CD14-positive monocyte (primary cell): ENCODE measurements at places on chromosomes 16 and 17.
A peak's percentile ranks its signal among the peaks of the same experiment; 100 is the strongest.

GRCh38 chr17:45225051-45225700, 3.5 kb downstream of the FMNL1 start:
- no peak for DNase-seq

DNA sequence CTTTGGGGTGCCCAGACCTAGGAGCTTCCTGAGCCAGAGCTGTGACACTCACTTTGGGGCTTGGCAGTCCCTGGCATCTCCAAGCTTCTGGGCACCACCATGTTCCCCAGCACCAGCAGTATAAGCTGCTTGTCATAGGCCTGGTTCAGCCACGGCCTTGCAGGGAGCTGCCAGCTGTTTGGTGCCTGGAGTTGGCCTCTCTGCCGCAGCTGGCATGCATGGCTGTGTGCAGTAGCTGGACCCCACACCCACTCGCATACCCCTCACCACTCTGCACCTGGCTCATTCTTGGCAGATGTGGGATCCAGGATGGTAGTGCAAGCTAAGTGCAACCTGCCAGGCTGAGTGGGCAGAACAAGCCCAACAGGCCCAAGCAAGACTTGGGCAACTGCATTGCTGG, 73.4 kb upstream of the BRD7 start:
- DNase-seq: no peak

DNA sequence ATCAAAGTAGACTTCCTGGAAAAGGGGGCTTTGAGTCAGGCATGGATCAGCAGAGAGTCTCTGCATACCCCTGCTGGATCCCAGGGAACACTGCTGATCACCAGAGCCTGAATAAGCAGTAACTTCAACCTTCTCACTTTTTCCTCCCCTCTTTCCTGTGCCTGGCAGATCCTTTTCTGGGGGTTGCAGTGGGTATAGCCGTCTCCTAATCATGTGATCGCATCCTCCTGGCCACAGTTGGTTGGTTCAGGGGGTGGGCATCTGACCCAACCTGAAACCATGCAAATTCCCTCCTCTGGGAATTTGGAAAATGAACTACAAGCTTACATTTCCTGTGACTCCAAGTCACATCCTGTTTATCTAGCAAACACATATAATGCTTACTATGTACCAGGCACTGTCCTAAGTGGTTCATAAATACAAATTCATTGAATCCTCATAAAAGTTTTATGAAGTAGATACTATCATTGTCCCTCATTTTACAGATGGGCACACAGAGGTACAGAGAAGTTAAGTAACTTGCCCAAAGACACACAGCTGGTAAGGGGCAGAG, 120.3 kb downstream of the AXIN2 start:
- DNase-seq: no peak

- DNase-seq: no peak
These were observed 25.4 kb downstream of the SMTNL2 start for GRCh38 chr17:4609761-4610160.

GRCh38 chr17:34141590-34141989, 113.5 kb upstream of the CCL2 start:
- DNase-seq: no peak

DNA sequence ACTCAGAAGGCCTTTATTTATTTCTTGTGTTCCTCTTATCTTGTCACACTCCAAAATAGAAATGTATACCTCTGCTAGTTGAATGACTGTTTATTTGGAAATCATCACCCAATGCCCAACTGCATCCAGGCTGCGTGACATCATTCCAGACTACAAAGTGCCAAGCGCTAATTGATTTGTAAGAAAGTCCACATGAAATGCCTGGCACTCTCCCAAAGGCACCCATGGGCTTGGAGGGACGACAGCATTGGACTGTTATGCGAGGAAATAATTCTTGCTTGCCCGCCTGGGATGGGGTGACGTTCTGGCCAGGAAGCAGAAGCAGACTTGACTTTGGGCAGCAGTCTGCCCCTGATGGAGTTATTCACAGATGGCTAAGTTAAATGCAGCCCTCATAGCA, 165.9 kb downstream of the CDH13 start:
- no peak for DNase-seq

- DNase-seq: no peak
These were observed 8.0 kb downstream of the POLR3K start for GRCh38 chr16:45454-45853.

GRCh38 chr17:66398617-66399016, 96.2 kb downstream of the PRKCA start:
- no peak for DNase-seq

DNA sequence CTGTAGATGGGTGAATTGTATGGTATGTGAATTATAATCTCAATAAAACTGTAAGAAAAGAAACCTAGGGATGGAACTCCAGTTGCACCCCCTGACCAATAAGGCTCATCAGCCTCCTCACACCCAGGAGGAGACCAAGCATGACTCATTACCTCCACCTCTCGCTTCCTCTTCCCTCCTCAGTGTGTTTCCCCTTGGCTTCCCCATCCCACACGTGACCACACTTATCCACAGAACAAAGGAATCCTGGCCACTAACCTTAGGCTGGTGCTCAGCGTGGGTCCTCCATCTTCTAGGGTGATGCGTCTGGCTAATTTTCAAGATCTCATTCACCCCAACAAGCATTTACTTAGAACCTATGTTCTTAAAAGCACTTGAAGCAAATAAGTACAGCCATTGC, 36.2 kb upstream of the MAP3K14 start:
- peak; percentile 80 for DNase-seq

DNA sequence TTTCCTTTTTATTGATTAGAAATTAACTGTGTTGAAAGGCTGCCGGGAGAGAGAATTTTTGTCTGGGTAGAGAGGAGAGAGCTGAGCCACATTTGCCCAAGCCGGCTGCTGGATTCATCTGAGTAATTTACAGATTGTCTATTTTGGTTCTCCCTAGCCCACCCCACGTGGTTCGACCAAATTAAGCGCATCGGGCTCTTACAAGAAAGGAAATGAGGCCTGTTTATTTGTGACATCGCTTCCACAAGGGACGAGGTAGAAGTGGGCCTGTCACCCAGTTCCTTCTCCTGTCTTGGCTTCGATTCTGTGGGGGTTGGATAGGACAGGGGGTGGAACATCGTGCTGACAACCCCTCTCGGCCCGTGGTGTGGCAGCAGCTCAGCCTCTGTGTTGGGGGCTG, 42.9 kb downstream of the SYT17 start:
- DNase-seq: peak; percentile 59

DNA sequence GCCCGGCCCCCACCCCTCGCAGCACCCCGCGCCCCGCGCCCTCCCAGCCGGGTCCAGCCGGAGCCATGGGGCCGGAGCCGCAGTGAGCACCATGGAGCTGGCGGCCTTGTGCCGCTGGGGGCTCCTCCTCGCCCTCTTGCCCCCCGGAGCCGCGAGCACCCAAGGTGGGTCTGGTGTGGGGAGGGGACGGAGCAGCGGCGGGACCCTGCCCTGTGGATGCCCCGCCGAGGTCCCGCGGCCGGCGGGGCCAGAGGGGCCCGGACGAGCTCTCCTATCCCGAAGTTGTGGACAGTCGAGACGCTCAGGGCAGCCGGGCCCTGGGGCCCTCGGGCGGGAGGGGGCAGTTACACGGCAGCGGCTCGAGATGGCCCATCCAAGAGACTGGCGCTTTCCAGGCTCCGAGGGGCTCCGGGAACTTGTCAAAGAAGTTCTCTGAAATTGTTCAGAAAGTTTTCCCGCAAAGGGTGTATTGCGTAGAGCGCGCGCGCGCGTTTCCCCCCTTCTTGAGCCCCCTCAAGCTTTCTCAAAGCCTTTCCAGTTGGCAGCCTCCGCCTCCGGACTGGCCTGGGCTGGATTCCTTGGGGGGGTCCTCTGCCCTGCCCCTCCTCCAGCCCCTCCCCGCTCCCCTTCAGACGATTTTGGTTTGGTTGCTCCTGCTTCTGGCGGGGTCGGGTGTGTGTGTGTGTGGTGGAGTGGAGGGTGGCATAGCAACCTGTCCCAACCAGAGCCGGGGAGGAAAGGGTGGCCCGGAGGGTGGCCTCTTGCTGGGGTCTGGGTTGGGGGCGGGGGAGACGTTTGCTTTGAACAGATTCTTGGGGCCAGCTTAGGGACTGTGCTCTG, 504 bp downstream of the ERBB2 start:
- DNase-seq: no peak

GRCh38 chr16:66509576-66509975, 40.3 kb downstream of the TK2 start:
- DNase-seq: no peak

GRCh38 chr16:19555938-19556771, 652 bp downstream of the VPS35L start:
- peak; percentile 47 for DNase-seq

GRCh38 chr17:10648956-10649355, 8.2 kb downstream of the MYH3 start:
- no peak for DNase-seq

DNA sequence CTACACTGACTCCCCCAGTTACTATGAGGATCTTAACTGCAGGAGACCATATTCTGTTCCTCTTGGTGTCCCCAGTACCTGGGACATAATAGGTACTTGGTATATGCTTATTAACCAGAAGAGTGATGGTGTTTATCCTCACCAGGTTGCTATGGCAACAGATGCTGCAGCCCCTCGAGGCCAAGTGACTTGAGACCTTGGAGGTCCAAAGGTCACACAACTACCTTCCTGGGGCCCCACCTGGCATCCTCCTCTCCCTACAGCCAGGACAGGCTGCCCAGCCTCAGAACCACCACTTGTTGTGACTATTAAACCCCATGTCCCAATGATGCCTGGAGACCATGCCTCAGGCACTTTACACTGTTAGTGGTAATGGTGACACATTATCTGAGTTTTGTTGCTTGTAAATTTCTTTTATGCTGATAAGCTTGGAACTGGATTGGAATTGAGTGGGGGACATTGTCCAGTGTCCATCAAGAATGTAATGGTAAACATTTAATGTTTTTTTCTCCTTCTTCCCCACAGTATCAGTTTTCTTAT, 189.4 kb downstream of the CCDC182 start:
- DNase-seq: no peak

DNA sequence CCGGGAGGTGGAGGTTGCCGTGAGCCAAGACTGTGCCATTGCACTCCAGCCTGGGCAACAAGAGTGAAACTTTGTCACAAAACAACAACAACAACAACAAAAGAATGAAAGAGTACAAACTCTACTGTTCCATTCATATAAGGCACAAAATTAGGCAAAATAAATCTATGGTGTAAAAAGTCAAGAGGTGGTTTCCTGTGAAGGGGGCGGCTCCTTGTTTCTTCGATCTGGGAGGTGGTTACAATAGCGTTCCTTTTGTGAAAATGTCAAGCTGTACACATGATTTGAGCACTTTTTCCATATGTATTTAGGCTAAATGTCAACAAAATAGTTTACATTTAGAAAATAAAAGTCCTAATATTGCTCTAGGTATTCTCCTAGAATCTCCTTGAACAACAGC, 6.9 kb downstream of the SIAH1 start:
- DNase-seq: no peak

DNA sequence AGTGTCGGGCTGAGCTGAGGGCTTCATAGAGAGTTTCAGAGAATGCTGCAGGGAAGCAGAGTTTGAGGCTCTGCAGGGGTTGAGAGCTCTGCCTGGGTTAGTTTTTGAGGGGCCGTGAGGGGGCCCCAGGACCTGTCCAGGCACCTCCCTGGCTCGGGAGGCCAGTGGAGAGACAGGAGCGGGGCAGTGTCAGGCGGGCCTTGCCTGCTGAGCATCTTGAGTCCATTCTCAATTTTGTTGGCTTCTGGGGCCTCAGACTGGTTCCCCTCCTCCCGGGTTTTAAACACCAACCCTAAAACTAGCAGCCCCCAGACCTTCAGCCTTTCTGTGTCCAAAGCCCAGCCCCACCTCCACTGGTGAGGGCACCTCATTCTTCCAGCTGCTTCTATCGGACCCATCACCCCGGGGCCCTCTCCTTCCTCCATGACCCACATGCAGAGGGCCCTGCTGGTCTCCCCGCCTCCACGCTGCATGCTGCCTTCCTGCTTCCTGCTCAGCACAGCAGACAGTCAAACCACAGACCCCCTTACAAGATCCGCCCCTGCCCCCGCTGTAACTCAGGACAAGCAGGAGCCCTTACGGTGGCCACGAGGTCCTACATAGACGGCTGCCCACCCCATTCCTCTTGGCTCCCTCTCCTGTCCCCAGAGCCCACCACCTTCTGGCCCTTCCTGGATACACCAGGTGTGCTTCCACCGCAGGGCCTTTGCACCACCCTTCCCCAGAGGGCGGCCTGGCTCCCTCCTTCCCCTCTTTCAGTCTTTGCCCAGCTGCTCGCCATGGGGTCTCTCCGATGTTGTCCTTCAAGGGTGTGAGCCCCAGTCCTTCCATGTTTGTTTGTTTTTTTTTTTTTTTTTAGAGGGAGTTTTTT, 3.8 kb downstream of the RNF213 start:
- DNase-seq: no peak

- peak; percentile 11 for DNase-seq
These were observed 100.7 kb downstream of the HIC1 start for GRCh38 chr17:2155573-2155972.

GRCh38 chr16:66008136-66008535, 358.4 kb upstream of the CDH5 start:
- DNase-seq: no peak

GRCh38 chr17:75922963-75923874, 17.6 kb downstream of the FBF1 start:
- DNase-seq: no peak

DNA sequence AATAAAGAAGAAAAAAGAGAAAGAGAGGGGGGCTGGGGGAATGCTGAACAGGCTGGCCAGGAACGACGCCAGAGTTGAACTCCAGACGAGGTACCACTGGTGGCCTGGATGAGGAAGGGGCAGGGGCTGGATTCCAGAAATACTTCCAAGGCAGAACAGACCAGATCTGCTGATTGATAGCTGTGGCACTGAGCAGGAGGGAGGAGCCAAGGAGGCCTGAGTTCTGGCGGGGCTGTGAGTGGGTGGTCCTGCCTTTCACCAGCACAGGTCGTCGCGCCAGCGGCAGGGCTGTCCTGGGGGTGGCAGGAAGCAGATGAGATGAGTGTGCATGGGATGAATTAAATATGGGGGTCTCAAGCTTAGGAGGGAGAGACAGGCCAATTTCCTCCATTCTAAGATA, 5.5 kb downstream of the CCDC42 start:
- DNase-seq: no peak

- DNase-seq: no peak
These were observed 917 bp downstream of the CTRL start for GRCh38 chr16:67930678-67931211.

- DNase-seq: peak; percentile 41
These were observed 34.3 kb downstream of the IL4R start for GRCh38 chr16:27347930-27348685.

GRCh38 chr17:72396121-72396520, 275.3 kb downstream of the SOX9 start:
- no peak for DNase-seq

DNA sequence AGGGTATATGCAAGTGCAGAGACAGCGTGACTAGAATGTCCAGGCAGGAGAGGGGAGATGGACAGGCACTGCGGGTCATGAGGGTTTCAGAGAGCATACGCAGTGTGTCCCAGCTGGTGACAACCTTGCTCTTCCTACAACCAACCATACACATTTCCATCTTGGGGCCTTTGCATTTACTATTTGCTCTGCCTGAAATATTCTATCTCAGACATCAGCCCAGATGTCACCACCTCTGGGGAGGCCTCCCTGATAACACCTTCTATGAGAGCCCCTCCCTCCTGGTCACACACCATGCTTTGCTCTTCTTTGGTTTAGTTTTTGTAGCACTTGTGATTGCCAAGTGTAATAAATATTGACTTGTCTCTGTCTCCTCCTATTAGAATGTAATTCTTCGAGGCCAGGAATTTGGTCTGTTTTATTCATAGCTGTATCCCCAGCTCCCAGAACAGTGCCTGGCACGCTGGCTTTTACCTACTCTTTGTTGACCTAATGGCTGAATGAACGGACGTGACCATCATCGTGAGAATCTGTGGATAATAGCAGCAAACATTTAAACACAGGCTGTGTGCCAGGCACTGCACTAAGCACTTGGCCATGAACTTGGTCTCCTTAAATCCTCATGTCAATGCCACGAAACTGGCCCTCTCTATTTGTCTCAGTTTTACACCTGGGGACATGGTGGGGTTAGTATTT, 51.9 kb downstream of the PLCG2 start:
- no peak for DNase-seq
